ENCODE measurements at places on chromosomes 2 and 18. TPM values are rescaled to one million over a fixed set of nuclear protein-coding genes. Genes with fewer than 3 reads are reported as not detected.

- DNase-seq = no peak
These were observed 394.2 kb downstream of the CLIP4 start for GRCh38 chr2:29509397-29509796.

GRCh38 chr18:35697869-35698268 is 116.3 kb downstream of the GALNT1 start:
- no peak for DNase-seq

- DNase-seq = no peak
These were observed 19.8 kb downstream of the CCDC68 start for GRCh38 chr18:54939361-54939917.

DNA sequence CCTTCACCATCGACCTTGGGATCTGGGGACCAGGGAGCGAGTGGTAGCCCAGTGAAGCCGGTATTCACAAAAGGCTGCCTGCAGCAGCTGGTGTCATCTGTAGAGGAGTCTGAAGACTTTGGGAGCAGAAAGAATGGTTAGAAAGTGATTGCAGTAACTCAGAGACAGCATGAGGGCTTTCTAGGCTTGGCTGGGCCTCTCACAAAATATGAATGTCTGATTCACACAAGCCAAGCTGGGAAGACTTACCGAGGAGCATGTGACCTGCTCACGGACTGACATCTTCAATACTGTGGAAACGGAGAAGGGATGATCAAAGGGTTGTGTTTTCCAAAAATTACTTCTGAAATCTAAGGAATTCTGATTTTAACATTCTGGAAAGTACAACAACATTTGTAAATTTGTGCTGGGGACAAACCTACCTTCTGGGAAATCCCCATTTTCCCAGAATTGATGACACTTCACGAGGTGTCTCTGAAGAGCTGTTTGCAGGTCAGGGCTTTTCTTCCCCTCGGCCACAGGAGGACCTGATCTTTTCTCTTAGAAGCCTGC is 111.7 kb downstream of the ACOXL start:
- no peak for DNase-seq

DNA sequence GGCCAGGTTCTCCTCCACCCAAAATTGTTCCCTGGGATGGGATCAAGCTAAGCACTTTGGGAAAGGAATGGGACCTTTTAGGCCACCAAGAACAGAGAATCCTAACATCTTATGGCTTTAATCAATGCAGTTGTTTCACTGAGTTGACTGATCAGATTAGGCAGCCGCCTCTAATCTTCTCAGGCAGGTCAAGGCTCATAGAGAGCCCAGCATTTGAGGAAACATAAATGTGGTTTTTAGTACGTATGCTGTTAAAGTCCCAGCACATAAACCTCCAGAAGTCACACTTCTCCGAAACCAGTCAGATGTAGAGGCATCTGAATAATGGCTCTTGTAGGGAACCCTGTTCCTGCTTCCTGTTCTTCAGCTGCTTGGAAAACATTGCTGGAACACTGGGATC is 99.5 kb upstream of the RMDN2 start:
- no peak for DNase-seq

DNA sequence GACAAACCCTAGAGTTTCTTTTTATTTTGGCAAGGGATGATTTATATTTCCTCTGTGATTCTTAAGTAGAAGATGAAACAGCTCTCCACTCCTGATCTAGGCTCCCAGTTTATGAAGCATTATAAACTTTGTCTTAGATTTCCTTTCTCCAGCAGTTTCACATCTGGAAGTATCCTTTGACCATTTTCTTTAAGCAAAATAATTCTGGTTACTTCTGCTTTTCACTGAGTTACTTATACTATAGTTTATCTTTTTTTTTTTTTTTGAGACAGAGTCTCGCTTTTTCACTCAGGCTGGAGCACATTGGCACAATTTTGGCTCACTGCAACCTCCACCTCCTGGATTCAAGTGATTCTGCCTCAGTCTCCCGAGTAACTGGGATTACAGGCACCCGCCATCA is 45.5 kb downstream of the KCMF1 start:
- DNase-seq = no peak

- no peak for DNase-seq
These were observed 7.9 kb downstream of the TMEM198 start for GRCh38 chr2:219551441-219552381.

GRCh38 chr2:174281736-174282135 is 33.4 kb upstream of the OLA1 start:
- no peak for DNase-seq

- DNase-seq = no peak
These were observed 231.6 kb upstream of the CDH2 start for GRCh38 chr18:28408528-28408927.

DNA sequence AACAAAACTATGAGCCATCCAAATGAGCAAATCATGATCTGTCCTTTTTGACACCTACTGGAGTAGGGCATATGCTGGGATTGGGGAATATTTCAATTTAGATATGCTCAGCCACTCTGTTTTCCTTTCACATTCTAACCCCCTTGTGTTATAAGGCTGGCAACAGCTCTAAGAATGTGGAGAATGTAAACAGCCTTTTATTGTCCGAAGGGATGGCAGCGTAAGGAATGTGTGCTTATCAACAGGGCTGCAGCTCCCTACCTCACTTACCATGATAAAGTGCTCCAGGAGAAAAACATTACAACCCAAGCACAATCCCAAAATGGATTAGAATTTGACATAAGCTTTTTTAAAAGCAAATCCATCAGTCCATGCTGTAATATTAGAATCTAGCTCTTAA is 2.2 kb downstream of the NXPH2 start:
- no peak for DNase-seq

GRCh38 chr2:119431155-119431975 is at the start of gene TMEM37:
Gene TMEM37 (plus strand): TSS chr2:119431854. CDS start chr2:119431904, 50 bp downstream.
- DNase-seq = no peak

DNA sequence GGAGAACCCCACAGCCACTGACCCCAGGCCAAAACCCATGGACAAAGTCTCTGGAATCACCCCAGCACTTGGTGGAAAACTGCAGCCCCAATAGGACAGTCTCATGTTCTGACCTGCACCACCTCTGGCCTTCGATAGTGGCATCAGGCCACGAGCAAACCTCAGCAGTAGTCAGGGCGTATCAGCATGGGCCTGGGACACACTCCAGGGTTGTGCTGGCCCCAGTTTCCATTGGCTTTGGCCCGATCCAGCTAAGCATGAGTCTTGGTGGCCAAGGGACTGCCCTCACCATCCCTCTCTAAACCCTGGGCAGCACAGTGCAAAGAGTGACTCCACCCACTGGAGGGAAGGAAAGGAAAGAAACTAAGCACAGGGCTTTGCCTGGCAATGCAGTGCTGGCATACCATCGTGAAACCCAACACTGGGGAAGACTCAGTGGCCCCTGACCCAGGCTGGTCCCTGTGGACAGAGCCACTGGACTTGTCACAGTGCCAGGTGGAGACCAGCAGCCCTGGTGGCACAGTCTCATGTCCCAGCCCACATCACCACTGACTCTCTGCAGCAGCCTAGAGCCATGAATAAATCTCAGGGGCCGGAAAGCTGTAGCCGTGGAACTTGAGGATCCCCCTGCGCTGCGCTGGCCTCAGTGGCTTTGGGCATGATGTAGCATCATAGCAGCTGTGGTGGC is 46.3 kb downstream of the ZNF519 start:
- no peak for DNase-seq

- no peak for DNase-seq
These were observed 242.0 kb downstream of the DPP10 start for GRCh38 chr2:114684403-114684802.

DNA sequence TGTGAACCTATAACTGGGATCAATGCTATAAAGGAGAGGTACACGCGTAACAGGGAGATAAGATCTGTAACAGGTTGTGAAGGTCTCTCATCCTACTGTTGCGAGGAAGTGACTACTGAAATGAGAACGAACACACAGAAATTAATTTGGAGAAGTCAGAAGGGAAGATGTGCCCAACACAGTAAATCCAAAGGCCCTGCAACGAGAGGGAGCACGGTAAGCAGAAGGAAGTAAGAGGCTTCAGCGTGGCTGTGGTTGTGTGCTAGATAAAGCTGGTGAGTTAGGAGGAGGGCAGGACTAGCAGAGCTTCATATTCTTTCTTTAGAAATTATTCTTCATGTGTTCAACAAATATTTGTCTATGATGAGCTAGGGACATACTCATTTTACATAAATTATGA is 2.5 kb upstream of the ATG16L1 start:
- DNase-seq = no peak

DNA sequence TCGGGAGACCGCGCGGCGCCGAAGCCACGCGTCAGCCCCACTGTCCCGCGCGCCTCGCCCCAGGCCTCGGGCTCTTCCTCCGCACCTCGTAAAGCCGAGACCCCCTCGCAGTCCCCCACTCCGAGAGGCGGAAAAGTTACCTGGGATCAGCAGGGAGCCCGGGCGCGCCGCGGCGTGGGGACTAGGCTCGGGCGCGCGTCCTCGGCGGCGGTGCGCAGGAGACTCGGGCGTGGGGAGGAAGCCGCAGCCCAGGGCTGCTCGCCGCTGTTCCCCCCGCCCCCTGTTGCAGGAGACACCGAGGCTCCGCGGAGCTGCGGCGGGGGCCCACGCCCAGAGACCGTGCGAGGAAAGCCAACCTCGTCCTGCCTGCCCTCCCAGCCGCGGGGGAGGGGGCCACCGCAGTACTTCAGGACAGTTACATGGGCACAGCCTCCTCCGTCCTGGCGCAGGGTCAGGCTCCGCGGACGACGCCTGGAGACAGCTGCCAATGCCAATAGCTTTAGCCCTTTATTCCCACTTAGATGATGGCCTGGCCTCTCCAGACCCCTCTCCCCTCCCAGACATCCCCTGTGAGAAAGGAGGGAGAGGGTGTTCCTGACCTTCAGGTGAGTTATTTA is at the start of gene EPB41L3:
EPB41L3 (minus strand) TSS at position 225 of the 617 bp plus-strand sequence. CDS start 54,814 bp downstream, outside the sequence.
- DNase-seq = no peak

- DNase-seq = no peak
These were observed 161.5 kb downstream of the WDR7 start for GRCh38 chr18:56812674-56813073.

DNA sequence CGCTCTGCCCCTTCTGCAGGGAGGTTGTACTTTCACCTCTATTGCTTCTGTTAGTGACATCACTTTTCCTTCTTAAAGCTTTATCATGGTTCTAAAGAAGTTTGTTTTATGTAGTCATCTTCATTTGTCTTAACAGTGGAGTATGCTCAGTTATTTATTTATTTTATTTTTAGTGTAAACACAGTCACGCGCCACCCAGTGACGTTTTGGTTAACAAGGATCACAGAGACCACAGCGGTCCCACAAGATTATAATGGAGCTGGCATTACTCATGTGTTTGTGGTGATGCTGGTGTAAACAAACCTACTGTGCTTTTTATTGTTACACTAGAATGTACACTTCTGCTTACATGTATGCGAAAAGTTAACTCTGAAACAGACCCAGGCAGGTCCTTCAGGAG is 89.9 kb downstream of the SOX11 start:
- no peak for DNase-seq

- no peak for DNase-seq
These were observed 413.3 kb downstream of the BCL11A start for GRCh38 chr2:60140185-60140584.

- no peak for DNase-seq
These were observed 352.7 kb downstream of the CDH2 start for GRCh38 chr18:27824275-27824674.

SCN2A gene
- polyA plus RNA-seq = 1.7 TPM

C18orf32 gene
- 47.6 TPM for polyA plus RNA-seq

SIX3 gene
- polyA plus RNA-seq = not detected

MC2R gene
- polyA plus RNA-seq = not detected

UGT1A4 gene
- polyA plus RNA-seq = not detected

SCYGR1 gene
- not detected for polyA plus RNA-seq

MAT2A gene
- 409 TPM for polyA plus RNA-seq

Data from AG04450 (cell line).